ENCODE measurements at places on chromosomes 3 and 15.

DNA sequence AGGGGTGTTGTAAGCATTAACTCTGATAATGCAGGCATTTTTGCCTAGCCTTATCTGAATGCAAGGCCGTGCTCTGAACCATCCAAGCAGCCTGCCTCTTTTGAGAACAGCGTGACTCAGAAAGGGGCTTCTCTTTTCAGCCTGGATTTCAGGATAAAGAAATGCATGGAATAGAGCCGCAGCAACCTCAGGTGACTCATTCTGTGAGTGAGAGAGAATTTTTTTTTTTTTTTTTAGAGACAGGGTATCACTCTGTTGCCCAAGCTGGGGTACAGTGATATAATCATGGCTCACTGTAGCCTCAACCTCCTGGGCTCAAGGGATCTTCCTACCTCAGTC lies 20.6 kb upstream of the PDE8A start:
- no peak for DNase-seq

- DNase-seq = no peak
Observed at GRCh38 chr3:13702286-13702685, 153.4 kb downstream of the FBLN2 start.

GRCh38 chr3:52044869-52045619 lies 11.3 kb downstream of the DUSP7 start:
- DNase-seq = no peak

GRCh38 chr15:98943601-98944151 lies 63.9 kb downstream of the PGPEP1L start:
- no peak for DNase-seq

DNA sequence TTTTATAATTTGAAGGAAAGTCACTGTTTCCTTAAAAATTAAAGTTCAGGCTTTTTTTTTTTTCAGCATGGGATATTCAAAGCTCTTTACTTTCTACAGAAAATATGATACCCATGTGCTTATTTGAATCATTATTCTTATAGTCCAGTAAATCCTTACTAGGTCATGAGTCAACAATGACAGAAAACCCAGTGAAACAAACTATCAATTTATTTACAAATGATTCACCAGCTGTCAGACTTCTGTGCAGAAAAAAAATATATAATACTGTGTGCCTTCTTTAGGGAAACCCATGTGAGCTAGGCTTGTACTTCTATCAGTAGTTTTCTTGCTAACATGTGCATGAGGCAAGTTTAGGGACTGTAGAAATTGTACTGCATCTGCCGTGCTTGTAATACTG lies 1.2 kb downstream of the ACP3 start:
- no peak for DNase-seq

GRCh38 chr3:5560199-5560598 lies 372.7 kb downstream of the EDEM1 start:
- DNase-seq = no peak

DNA sequence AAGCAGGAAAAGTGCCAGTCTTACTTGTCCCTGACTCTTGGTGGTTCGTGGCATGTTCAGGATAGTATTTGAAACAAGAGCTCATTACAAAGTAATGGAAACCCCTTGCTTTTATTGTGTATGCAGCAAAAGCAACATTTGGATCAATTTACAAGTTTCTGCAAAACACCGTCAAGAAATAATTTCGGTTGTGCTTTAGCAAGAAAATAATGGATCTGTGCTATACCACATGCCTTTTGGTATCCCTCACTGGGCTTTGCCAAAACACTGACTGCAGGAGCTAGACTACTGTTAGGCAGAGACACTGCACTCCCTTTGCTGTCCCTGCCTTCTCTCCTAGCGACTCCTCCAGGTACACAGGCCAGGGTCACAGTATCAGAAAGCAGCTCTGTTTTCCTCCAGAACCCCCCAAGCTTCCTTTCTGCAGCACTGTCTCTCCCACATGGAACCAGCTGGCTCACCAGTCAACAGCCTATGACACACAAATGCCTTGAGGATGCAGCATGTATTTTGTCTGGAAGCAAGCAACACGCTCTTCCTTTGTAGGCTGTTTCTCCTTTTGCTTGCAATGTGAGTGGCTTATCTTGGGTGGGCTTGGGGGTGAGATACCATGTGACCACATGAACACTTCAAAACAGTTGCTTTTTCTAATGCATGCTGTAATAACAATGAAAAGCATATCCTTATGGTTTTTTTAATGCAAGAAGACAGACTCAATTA lies 111.4 kb downstream of the PGPEP1L start:
- no peak for DNase-seq

Measured in CMK (cell line).